Central memory CD8-positive, alpha-beta T cell (primary cell): ENCODE measurements at places on chromosomes 13 and 19.

- no peak for DNase-seq
Measured at GRCh38 chr19:10374931-10375330, 5.4 kb downstream of the TYK2 start.

- no peak for DNase-seq
Measured at GRCh38 chr13:25249001-25249543, 38.2 kb downstream of the MTMR6 start.

GRCh38 chr13:90375851-90376250 lies 971.6 kb upstream of the MIR17HG start:
- DNase-seq, result no peak

GRCh38 chr13:65964672-65965071 lies 1265.5 kb downstream of the PCDH9 start:
- no peak for DNase-seq

DNA sequence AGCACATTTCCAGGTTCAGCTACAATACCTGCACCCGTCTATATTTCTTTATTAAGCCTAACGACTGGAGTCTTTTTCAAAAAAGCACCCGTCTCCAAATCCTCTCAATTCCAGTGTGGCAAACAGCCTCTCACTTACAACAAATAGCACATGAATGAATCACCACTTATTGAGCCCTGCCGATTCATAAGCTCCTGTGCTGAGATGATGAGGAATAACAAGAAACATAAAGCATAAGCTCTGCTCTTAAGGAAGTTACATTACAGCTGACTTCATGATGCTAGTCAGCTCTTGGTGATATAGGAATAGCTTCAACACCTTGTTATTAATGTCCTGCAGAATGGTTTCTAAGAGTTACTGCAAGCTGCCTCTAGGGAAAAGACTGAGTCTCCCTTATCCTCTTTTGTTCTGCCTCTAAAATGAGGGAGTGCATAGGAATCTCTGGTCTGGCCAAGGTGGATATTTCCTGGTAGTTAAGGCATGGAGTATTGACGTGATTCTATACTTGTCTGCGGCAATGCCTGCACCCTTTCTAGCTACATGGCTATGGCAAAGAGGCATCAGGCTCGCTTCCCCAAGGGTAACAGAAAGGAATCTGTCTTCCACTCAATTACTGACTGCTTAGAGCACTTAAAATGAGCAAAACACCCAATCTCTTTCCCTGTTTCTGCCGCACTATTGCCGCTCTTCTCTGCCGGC lies 195.7 kb downstream of the KLF12 start:
- no peak for DNase-seq

DNA sequence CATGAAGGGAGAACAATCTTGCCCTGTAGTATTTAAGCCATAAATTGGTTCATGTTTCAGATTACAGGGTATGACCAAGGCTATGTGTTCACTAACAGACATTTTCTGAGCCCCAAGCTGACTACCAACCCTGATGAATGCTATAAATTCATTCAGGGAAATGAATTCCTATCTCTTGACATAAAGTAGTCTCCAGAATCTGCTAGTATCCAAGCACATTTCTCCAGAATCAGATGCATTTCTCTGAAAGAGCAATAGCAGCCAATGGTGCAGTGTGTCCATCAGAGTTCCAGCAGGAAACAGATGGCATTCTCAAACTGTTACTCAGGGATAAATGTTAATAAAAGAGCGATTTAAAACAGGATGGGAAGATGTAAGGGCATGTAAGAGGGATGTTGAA lies 226.4 kb downstream of the COG6 start:
- no peak for DNase-seq

- DNase-seq, result no peak
Measured at GRCh38 chr13:94232161-94232950, 247.1 kb downstream of the DCT start.

DNA sequence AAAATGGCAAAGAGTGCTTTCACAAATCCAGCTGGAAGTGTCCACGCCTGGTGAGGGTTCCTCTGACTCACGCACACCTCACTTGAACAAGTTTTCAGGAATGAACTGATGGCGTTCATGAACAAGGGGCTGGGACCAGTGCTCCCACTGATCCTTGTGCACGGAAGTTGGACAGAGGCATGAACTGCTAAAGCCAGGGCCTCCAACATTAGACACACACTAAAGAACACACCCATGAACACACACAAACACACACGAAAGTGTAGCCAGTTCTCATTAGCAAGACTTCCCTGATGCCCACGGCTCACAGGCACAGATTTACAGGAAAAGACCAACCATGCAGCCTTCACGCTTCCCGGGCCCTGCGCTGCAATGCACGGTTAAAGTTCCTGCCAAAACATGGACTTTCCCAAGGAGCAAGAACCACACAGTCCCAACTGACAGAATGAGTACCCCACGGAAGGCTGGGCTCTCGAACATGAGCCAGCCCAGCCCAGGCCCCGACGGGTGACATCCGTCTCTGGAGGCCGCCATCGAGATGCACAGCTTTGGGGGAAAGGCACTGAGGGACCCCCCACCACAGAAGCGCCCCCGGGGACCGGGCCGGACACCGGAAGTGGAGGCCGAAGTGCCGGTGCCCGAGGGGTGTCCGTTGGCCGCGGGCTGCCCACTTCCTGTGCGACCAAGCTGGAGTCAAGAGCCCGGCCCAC lies 808 bp downstream of the DNMT1 start:
- no peak for DNase-seq

- no peak for DNase-seq
Measured at GRCh38 chr13:83498481-83499190, 383.6 kb downstream of the SLITRK1 start.

GRCh38 chr19:35718345-35719041 lies 690 bp downstream of the KMT2B start:
- no peak for DNase-seq

- DNase-seq, result no peak
Measured at GRCh38 chr19:29779921-29780320, 31.9 kb upstream of the CCNE1 start.

DNA sequence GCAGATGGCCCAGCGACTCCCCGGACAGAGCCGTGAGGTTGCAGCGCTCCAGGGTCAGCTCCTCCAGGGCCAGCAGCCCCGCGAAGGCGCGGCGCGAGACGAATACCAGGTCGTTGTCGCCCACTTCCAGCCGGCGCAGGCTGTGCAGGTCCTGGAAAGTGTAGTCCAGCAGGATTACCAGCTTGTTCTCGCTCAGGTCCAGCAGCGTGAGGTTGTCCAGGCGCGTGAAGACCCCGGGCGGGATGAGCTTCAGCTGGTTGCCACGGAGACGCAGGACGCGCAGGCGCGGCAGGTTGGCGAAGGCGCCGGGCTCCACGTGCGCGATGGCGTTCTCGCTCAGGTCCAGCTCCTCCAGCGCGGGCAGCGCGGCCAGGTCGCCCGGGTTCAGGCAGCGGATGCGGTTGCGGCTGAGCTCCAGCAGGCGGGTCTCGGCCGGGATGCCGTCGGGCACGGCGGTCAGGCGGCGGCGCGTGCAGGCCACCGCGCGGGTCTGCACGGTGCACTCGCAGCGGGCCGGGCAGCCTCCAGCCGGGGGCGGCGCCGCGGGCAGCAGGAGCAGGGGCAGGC lies 9.3 kb upstream of the PEAK3 start:
- DNase-seq, result no peak

- DNase-seq, result no peak
Measured at GRCh38 chr19:43439032-43439708, 24.5 kb downstream of the TEX101 start.

GRCh38 chr13:79936368-79937136 lies 404.4 kb downstream of the SPRY2 start:
- no peak for DNase-seq

- DNase-seq, result no peak
Measured at GRCh38 chr13:45492538-45492937, 27.8 kb downstream of the COG3 start.
